ENCODE measurements at places on chromosomes 7 and 10. TPM values are rescaled to one million over a fixed set of nuclear protein-coding genes. Genes with fewer than 3 reads are reported as not detected.

DNA sequence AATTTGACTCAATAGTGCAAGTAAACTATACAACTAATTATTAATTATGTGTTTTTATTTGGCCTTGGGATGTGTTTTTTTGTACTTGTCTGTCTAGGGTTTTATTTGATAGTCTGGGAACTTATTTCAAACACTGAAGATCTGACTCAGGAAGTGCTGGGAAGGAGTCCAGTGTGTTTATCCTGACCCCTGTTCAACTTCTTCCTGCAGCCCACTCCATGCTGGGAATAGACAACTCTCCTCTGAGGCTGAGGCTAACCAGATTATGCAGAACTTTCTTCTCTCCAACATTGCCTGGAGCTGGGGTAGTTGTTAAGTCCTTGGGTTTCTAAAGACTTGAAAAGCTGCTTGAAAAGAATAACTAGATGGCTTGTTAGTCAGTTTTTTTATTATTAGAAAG lies 6.9 kb downstream of the CISD1 start:
- no peak for DNase-seq

- no peak for DNase-seq
Measured at GRCh38 chr10:24425151-24425550, 216.2 kb downstream of the KIAA1217 start.

DNA sequence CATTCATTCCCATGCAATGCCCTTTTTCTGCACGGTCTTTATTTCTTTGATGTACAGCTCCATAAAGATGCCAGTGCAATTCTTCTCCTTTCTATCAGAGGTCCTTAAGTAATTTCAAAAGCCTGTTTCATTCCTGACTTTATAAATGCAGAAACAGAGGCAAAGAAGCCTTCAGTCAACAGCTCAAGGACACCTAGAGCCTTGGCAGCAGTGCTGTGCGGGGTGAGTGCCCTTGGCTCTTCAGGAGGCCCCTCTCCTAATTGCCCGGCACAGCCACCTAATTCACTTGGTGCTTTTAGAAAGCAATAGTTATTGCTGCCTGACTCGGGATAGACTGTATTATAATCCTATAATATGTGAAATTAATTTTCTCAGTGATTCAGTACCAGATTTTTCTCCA lies 169.6 kb upstream of the KLF6 start:
- DNase-seq = no peak

DNA sequence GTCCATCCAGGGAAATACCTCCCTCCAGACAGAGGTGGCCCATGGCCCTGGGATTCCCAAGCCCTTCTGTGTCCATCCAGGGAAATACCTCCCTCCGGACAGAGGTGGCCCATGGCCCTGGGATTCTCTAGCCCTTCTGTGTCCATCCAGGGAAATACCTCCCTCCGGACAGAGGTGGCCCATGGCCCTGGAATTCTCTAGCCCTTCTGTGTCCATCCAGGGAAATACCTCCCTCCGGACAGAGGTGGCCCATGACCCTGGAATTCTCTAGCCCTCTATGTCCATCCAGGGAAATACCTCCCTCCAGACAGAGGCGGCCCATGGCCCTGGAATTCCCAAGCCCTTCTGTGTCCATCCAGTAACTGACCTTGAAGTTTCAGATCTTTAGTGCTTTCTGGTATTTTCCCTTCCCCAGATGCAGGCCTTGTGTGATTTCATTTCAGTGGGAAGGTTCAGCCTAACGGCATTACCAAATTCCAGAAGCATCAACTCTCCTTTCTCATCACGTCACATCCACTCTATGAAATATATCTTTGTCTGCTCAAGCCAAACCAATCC lies 28.8 kb upstream of the DIP2C start:
- DNase-seq = no peak

GRCh38 chr10:48638158-48638557 lies 33.3 kb upstream of the ARHGAP22 start:
- no peak for DNase-seq

GRCh38 chr7:134712196-134712595 lies 65.5 kb downstream of the BPGM start:
- DNase-seq = no peak

- no peak for DNase-seq
Measured at GRCh38 chr7:30973791-30974604, 10.2 kb downstream of the GHRHR start.

DNA sequence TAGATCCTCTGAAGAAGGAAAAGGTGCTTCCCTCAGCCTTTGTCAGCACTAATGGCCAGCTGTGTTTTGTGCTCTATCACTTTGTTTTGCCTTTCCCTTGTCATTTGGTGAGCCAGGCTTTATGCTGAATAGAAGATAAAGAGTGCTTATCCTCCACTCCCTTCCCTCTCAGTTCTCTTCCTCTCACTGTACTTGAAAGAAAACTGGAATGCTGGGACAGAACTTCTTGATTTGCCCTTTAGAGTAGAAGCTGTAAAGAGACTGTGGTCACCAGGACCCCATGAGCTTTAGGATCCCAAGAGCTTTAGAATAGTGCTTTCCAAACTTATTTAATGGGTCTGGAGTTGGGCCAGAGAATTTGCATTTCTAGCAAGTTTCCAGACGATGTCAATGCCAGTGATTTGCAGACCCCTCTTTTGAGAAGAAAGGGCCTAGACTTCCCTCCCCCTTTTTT lies 81.4 kb downstream of the LRRC4 start:
- no peak for DNase-seq

- DNase-seq = no peak
Measured at GRCh38 chr7:25759748-25760147, 392.2 kb upstream of the NFE2L3 start.

- DNase-seq = no peak
Measured at GRCh38 chr10:72173619-72174296, 42.1 kb upstream of the ANAPC16 start.

DNA sequence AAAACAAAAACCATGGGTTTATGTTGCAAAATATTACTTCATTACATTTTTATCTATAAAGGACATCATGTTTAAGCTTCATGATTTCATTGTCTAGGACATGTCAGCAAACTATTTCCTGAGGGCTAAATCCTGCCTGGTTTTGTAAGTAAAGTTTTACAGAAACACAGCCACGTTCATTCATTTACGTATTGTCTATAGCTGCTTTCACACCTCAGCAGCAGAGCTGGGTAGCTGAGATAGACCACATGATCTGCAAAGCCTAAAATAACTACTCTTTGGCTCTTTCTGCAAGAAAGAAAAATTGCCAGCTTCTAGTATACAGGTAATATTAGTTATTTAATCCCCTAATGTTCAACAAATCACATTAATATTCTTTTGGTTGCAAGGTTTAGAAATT lies 12.7 kb upstream of the PIP4K2A start:
- DNase-seq = no peak

DNA sequence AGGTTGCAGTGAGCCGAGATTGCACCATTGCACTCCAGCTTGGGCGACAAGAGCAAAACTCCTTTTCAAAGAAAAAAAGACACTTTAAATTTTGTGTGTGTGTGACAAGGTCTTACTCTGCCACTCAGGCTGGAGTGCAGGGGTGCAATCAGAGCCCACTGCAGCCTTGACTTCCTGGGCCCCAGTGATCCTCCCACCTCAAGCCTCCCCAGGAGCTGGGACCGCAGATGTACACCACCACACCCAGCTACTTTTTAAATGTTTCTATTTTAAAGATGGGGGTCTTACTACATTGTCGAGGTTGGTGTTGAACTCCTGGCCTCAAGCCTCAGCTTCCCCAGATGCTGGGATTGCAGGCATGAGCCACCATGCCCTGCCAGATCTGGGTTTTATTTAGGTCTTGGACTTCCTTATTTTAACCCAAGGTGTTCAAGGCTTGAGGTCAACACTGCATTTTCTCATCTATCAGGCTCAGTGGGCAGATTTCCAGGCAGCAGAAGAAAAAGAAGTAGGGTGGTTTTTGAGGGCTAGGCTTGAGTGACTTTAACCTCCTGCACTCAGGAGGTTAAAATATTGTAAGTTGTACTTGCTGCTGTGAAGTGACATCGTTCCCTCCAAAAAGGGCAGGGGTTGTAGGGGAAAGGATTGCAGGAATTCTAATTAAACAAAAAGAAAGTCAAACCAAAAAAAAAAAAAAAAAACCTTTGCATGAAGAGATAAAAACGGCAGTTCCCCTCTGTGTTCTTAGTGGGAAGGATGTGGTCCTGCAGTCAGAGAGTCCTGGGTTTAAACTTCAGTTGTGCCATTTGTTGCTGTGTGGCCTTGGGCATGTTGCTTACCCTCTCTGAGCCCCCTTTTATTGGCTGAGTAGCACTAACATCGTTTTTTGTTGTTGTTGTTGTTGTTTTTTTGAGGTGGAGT lies 71.5 kb downstream of the CARD11 start:
- no peak for DNase-seq

DNA sequence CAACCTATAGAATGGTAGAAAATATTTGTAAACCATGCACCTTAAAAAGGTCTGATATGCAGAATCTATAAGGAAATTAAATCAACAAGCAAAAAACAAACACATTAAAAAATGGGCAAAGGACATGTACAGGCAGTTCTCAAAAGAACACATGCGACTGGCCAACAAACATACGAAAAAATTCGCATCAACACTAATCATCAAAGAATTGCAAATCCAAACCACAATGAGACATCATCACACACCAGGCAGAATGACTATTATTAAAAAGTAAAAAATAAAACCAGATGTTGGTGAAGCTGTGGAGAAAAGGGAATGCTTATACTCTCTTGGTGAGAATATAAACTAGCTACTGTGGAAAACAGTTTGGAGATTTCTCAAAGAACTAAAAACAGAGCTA lies 33.2 kb downstream of the TMEM229A start:
- DNase-seq = no peak

DNA sequence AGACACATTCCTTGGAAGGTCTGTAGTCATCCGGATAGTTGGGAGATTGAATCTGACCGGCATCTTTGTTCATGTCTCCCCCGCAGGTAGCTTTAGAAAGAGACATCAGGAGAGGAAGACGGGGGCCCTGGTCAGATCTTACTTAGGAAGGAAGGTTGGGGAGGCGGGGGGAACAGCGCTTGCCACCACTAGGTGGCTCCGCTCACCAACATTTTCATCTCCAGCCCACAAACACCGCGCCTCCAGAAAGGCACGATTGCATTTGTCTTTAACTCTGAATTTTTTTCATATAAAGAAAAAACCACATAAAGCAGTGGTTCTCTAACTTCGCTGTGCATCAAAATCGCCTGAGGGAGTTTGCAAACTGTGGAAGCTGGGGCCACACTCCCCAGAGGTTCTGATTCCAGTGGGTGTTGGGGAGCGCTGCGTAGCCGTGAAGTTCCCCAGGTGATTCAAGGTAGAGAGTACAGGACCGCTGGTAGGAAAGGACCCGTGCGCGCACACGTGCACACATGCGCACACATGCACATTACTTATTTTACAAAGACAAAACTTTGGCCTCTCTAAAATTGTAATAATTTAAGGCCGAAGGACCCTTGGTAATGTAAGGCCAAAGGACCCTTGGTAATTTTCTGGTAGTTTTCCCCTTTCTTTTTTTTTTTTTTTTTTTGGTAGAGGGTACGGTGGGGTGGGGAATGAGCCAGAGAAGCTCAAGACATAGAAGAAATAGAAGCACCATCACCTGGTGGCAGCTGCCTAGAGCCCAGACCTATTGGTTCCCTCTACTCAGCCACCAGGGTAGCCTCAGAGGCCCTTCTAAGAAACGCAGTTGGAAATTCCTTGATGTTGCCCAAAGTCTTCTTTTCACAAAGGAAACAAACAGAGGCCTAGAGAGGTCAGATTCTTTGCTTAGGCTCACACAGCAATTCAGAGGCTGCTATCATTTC lies 37.4 kb upstream of the OPALIN start:
- no peak for DNase-seq

GRCh38 chr10:12803776-12804175 lies 197.7 kb downstream of the CCDC3 start:
- no peak for DNase-seq

DNA sequence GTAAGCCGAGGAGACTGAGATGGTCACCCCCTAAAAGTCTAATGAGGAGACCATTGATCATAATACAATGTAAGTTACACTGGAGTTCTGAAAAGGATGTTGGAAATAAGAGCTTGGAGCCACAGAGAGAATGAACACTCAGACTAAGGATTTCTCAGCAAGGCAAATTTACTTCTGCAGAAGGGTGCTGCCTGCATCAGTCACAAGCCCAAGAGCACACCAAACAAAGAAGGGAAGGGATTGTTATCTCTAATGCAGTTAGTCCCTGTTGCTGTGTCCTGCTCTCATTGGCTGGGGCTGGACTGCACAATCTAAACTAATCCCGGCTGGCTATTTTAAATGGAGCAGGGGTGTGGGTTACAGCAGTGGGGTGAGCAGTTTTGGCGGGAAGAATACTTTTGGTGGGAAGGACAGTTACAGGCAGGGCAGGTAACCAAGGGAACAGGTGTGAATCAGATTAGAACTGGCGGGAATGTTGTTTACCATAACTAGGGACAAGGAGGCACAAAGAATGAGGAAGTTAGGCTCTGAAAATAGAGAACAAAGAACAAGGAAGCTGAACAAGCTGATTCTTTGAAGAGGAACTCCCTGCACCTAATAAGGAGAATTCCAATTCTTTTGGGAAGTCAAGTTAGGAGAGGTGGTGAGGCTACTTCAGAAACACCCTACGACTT lies 30.3 kb upstream of the TRIM24 start:
- DNase-seq = no peak

- DNase-seq = no peak
Measured at GRCh38 chr10:18473424-18474117, 177.8 kb downstream of the NSUN6 start.

DNA sequence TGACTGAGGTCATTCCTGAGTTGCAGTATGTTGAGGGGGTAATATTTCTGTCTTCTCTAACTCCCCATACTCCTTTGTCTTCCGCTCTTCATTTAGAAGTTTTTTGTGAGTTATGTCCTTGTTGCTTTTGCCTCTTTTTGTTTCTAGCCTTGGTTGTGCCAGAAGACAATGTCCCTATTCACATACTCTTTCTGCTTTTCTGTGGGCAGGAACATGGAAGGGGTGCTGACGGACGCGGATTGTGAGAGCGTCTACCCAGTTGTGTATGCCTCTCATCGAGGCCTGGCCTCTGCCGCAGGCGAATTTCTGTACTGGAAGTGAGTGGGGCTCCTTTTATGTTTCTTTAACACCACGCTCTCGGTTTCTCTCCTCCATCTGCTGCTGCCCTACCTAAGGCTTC lies 20.5 kb downstream of the STAG3 start:
- no peak for DNase-seq

FIS1 gene
- total RNA-seq = 93.1 TPM

IQCE gene
- total RNA-seq = 11.6 TPM

GPER1 gene
- total RNA-seq = not detected

NME8 gene
- total RNA-seq = not detected

GDF10 gene
- not detected for total RNA-seq

TMEM140 gene
- 17.4 TPM for total RNA-seq
